ENCODE measurements at places on chromosomes 12 and 14.

GRCh38 chr12:89228491-89228890 lies 123.8 kb downstream of the DUSP6 start:
- DNase-seq, result no peak

- no peak for DNase-seq
Observed at GRCh38 chr14:104792945-104793702, 2.4 kb downstream of the AKT1 start.

- DNase-seq, result no peak
Observed at GRCh38 chr14:78605897-78606500, 435.8 kb downstream of the NRXN3 start.

- no peak for DNase-seq
Observed at GRCh38 chr14:75832621-75833297, 149.0 kb downstream of the TGFB3 start.

DNA sequence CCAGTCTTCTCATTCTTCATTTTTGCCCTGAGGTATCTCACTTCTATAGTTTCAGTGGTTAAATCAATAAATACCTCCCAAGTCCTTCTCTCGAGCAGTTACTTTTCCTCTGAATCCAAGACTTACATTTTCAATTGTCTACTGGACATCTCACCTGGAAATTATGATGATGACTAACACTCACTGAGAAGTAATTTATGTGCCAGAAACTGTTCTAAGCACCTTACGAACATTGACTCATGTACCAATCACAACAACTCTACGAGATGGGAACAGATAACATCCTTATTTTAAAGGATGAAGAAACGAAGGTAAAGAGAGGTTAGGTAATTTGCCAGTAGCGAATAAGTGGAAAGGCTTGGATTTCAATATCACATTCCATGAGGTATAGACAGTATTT lies 94.1 kb downstream of the EML5 start:
- DNase-seq, result no peak

DNA sequence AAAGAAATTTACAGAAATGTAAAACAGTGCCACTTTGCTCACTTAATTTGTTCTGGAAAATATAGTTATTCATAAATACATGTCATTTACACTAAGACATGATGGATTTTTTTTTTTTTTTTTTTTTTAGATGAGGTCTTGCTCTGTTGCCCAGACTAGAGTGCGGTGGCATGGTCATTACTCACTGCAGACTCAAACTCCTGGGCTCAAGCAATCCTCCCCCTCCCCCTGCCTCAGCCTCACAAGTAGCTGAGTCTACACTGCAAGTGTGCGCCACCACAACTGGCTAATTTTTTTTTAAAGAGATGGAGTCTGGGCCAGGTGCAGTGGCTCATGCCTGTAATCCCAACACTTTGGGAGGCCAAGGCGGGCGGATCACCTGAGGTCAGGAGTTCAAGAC lies 101.2 kb downstream of the PPP2R5C start:
- no peak for DNase-seq

DNA sequence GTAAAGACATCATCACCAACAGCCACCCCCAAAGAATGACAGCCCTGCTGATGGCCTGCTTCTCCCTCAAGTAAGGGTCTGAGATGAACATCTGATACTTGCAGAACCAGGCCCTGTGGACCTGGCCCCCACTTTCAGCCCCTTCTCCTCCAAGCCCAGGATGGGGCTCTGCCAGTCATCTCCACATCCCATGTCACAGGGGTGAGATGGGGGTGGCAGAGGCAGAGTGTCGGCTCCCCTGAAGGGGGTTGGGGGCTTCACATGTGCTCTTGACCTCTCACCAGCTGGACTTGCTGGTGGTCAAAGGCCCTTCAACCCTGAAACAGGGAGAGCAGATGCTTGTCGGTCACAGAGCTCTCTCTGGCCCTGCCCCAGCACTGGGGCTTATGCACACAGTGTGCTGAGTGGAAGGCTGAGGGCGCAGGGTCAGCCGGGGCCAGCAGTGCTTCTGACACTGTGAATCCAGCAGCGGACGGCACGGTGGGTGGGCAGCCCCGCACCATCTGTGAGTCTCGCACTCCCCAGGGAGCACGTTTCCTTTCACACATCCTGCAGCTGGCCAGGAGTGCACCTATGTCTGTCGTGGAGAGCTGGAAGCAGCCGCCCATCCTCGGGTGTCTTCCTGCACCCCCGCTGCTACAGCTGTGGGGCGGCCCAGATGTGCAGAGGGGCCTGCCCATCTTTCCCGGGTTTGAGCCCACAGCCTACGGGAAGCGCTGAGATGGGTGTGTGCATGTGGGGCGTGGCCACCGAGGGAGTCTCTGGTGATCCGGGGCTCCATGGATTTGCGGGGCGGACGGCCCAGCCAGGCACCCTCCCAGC lies 94.3 kb downstream of the ADGRD1 start:
- DNase-seq, result no peak

DNA sequence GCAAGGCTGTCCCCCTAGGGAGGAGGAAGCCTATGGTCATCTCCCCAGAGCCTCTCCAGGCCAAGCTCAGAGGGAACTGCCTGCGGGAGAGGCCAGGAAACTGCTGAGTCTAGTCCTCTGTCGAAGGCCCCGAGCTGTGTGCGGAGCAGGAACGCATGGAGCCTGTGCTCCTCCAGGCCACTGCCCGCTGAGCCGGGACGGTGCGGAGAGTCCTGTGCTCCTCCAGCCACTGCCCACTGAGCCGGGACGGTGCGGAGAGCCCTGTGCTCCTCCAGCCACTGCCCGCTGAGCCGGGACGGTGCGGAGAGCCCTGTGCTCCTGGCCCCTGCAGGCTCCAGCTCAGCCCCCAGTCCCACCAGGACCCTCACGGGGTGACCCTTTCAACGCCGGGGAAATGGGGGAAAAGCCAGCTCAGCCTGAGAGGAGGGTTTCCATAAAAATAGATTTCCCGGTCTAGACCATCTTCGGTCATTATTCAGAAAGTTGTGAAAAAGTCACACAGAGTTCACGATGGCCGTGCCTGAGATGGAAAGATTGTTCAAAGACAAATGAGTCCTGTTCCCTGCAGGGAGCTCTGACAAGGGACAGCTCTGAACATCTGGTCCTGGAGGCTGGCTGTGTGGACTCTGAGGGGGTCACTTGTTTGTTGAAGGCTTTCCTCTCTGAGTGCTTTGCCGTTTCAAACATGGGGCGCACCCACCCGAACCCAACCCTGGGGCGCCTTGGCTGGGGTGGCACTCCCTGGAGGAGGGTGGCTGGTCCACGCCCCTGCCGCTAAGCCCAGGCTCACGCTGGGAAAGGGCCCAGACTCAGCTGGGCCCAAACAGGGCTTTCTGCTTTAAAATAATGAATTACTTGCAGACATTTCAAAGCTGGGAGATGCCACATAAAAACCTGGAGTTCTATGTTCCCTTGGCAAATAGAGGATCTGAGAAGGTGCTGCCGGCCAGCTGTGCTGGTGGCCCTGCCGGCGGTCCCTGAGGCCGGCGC lies 85.5 kb downstream of the ADGRD1 start:
- no peak for DNase-seq

DNA sequence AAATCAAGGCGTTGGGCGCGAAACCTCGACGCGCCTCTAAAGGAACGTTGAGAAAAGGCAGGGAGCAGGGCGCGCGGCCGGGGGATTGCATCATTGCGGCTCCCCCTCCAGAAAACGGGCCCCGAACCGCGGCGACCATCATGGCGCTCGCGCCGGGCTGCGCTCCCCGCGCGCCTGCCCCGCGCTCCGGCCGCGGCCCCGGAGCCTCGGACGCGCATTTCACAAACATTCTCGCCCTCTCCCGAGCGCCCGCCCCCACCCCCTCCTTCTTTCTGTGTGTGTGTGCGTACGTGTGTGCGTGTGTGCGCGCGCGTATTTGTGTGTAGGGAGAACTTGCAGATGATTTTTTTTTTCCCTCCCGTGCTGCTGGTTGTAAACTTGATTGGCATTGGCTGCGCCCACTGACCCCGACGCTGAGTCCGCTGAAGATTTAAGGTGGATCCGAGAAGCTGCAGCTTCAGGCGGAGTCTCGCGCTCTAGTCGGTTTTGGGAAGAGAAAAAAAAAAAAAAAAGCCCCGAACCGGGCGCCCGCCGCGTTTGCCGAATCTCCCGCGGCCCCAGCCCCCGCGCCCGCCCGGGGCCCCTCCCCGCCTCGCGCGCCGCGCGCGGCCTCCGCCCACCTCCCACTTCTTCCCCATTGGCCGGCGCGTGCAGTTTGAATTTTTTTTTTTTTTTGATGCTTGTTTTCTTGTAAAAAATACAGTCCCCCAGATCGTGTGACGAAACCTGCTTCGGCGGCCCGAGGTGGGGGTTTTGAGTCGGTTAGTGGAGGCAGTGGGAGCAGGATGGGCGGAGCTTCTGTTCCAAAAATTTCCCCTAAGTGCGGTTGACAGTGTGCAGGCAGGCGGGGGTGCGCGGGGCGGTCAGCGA lies 8.2 kb downstream of the CDKN1B start:
- peak; percentile 97 for DNase-seq

DNA sequence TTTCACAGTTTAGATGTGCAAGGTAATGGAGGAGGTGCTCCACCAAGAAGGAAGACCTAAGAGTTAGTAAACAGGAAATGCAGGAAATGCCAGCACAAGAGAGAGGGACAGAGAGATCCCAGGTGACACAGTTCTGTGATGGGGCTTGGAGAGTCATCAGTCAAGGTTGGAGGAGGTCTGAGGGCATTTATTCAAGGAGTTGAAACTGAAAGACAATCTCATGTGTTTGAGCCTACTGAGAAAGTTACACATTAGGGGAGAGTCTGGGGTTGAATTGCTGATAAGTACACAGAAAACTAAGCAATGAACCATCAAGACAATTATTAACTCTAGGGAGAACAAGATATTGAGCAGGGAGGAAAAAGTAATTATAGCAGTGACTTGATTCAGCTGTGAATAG lies 138.5 kb downstream of the ANO6 start:
- no peak for DNase-seq

GRCh38 chr14:80764496-80764895 lies 177.0 kb downstream of the CEP128 start:
- DNase-seq, result no peak

GRCh38 chr12:31855427-31855826 lies 103.8 kb upstream of the RESF1 start:
- no peak for DNase-seq

DNA sequence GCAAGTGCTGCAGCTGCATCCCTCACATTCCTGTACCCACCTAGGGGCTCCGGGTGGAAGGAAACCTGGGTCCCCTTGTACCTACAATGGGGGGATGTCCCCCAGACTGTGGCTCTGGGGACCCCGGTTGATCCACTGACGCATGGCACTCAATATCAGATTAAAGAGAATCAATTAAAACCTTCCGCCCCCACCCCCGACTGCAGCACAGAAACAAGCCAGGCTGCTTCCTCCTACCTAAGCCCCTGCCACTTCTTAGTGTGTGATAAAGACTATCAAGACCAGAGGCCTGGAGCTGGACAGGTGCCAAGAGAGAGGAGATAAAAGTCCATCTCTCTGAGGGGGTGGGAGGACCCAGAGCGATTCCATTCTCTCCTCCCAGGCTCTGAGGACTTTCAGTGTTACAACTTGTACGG lies 28.2 kb upstream of the RPLP0 start:
- no peak for DNase-seq

GRCh38 chr12:55718015-55718414 lies 2.2 kb downstream of the BLOC1S1 start:
- DNase-seq, result no peak

DNA sequence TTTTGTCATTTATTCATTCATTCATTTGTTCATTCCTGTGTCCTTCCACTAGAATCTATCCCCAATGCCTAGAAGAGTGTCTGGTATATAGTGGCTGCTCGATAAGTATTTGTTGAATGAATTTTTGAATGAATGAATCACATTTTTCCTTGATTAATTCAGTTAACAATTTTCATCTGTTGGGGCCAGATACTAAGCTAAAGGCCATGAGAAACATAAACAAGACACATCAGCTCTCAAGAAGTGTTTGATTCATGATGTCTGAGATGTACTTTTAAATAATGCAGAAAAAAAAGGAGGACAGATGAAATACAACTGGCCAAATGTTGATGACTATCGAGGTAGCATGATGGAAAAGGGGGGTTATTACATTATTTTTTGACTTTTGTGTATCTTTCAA lies 48.1 kb upstream of the TMED10 start:
- DNase-seq, result no peak

DNA sequence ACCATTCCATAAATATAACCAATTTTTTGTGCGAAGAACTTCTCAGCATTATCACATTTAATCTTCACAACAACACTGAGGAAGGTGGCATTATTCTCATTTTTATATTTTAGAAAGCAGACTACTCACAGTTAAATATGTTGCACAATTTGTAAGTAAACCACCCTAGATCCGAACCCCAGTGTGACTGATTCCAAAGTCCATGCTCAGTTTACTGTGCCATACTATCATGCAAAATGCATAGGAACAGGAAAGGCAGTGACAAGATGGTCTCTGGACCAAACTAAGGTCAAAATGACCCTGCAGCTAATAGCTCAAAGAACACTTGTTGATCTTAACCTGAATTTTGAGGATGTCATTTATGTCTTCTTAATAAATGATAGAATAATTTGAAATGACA lies 185.4 kb downstream of the GXYLT1 start:
- DNase-seq, result no peak

GRCh38 chr12:104929977-104930376 lies 28.1 kb downstream of the SLC41A2 start:
- DNase-seq, result no peak

GRCh38 chr12:97760601-97761000 lies 298.0 kb downstream of the RMST start:
- no peak for DNase-seq

DNA sequence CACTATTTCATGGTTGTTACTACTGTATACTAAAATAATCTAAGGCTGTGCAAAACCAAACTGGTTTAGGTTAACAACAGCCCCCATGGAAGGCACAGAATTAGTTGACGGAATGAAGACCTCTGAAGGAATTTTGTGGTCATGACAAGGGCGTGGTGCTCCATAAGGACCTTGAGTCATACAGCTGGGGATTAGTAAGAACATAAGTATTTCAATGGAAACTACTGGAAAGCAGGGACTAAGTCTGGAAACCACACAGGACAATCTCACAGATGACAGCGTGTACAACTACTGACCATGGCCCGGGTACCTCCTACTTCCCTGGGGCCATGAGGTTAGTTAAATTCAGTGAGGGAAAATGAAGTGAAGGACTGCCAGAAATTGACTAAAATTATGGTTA lies 98.5 kb upstream of the PLEKHA5 start:
- no peak for DNase-seq

- DNase-seq, result no peak
Observed at GRCh38 chr14:87491816-87492215, 501.2 kb downstream of the GALC start.

DNA sequence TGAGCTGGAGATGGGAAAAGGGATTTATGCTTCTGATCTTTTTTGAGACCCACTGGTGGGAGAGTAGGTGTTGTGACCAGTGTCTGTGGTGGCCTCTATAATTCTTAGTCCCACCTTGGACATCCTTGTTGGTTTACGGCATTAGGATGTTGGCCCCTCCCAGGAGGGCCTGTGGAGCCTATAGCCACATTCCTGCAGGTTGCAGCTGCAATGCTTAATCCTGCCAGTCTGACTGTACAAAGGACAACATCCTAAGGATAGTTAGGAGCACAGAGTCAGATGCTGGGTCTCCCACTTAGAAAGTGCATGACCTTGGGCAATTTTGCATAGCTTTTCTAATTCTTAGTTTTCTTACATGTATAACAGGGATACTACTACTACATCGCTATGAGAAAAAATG lies 150.9 kb upstream of the SLC38A2 start:
- no peak for DNase-seq

GRCh38 chr14:80491131-80491530 lies 279.8 kb upstream of the DIO2 start:
- no peak for DNase-seq
